ENCODE measurements at places on chromosomes 13 and 19.

DNA sequence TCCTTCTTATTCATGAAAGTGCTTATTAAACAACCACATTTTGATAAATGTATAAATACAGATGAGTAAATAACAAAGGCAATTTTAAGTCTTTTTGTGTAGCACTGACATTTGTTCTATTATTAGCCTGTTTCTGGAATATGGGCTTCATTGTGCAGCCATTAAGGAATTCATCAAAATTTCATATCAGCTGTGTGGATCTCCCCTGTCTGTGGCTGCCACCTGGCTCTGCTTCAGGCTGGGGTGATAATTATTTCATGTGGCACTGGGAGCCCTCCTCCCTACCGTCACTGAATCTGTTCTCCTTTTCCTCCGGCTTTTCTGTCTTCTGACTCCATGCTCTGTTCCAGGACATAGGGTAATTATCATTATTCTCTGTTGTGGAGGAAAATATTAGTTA lies 57.1 kb downstream of the LMO7 start:
- DNase-seq, result no peak

DNA sequence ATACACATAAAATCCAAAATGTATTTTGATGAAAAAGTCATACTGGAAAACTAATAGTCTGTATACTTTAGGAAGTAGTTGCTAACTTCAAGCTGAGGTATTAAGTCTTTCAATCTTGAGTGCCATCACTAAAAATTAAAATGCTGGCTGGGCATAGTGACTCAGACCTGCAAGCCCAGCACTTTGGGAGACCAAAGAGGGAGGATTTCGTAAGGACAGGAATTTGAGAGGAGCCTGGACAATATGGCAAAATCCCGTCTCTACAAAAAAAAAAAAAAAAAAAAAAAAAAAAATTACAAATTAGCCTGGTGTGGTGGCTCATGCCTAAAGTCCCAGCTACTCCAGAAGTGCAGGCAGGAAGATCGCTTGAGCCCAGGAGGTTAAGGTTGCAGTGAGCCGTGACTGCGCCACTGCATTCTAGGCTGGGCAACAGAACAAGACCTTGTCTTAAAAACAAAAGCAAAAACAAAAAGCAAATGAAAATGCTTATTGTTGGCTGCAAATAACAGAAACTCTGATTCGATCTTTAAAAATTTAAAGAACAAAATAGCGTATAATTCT lies 1994.2 kb upstream of the PCDH20 start:
- DNase-seq, result no peak

DNA sequence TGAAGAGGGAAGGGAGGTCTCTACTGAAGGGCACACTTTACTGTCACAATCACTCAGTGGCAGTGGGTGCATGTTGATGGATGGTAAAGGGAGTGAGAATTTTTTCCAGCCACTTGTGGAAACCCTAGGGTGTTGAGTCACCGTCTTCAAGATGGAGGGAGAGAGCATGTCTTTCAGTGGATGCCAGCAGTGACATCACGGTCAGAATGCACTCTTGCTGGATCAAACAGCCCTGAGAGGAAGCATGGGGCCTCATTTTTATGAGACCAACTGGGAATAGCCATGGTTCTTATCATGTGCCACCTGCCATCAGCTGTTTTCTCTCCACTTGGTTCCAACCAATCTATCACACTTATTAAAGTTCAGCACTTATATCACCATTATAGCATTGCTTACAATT lies 182.5 kb downstream of the KCNRG start:
- no peak for DNase-seq

DNA sequence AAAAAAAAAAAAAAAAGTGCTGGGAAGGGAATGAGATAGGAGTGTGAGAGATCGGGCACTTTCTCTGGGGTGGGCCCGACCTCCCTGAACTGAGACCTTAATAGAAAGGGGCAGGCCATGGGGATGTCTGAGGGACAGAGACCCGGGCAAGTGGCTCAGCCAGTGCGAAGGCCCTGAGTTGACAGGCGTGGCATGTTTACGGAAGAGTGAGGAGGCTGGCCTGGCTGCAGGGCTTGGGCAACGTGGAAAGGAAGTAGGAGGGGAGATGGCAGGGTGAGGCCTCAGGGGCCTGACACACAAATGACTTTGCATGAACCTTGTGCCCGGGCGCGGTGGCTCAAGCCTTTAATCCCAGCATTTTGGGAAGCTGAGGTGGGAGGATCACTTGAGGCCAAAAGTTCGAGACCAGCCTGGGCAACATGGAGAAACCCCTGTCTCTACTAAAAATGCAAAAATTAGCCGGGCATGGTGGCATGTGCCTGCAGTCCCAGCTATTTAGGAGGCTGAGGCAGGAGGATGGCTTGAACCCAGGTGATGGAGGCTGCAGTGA lies 13.9 kb downstream of the FCHO1 start:
- no peak for DNase-seq

GRCh38 chr13:55000043-55000442 lies 1971.4 kb downstream of the OLFM4 start:
- no peak for DNase-seq

Measured in GM12891 (cell line).